ENCODE measurements at places on chromosomes 16 and 17.

GRCh38 chr17:58334661-58335060 lies 6.1 kb upstream of the TSPOAP1 start:
- no peak for DNase-seq

GRCh38 chr17:31931756-31932155 lies 5.1 kb upstream of the SUZ12 start:
- DNase-seq, result no peak

DNA sequence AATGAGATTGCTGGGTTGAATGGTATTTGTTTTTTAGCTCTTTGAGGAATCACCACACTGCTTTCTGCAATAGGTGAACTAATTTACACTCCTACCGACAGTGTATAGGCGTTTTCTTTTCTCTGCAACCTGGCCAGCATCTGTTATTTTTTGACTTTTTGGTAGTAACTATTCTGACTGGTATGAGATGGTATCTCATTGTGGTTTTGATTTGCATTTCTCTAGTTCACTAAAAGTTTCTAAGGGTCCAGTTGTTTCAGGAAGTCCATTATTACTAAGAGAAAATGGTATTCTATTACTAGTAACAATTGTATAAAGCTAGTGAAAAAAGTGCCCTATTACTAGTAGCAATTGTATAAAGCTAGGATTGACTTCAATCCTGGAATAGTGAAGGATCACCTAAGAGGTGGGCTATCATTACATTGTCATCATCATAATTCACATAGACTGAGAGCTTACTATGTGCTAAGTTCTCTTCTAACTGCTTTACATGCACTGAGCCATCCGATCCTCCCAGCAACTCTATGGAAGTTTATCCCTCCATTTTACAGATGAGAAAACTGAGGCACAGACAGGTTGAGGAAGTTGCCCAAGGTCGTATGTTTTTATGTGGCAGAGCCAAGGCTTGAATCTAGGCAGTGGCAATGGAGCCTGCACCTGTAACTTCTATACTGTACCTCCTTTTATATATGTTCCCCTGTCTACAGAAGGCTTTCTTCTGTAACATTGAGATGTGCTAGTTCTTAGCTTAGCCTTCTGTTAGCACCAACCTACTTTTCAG lies 13.4 kb upstream of the SMIM36 start:
- DNase-seq, result no peak

GRCh38 chr16:73125850-73126524 lies 78.1 kb upstream of the ZFHX3 start:
- no peak for DNase-seq

DNA sequence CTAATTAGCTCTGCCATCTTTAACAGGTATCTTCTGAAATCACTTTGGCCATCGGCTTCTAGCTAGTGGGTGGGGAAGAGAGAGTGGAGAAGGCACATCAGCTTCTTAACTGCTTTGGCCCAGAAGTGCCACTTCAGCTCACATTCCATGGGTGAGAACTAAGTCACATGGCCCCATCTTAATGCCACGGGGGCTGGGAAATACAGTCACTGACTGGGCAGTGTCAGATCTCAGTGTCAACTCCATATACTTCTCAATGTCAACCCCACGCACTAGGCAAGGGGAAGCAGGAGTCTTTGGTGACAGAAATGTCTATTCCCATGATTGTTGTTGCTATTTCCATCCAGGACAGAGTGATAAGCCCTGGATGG lies 29.4 kb downstream of the CCR7 start:
- DNase-seq, result no peak

- DNase-seq, result no peak
Measured at GRCh38 chr17:5299383-5299782, 17.3 kb downstream of the RABEP1 start.

DNA sequence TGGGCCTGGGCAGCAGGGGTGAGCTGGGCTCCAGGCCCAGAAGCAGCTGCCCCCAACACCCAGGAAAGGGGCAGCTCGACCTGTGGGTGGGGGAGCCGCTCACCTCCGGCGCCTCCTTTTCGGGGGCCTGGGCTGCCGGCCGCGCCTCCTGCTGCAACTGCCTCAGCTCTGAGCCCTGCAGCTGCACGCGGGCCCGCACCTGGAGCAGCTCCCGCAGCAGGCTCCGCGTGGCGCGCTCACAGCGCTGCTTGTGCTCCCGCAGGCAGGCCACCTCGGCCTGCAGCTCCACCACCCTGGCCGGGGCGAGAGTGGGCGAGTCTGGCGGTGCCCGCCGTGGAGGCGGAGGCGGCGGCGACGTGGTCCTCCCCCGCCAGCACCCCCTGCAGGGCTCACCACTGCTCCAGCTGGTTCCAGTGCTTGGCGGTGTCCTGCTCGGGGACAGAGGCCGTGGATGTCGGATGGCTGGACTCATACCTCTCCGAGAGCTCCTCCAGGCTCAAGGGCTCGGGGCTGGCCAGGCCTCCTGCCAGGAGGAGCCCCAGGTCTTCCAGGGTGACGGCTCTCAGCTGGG lies 868 bp downstream of the CCDC154 start:
- DNase-seq, result no peak

DNA sequence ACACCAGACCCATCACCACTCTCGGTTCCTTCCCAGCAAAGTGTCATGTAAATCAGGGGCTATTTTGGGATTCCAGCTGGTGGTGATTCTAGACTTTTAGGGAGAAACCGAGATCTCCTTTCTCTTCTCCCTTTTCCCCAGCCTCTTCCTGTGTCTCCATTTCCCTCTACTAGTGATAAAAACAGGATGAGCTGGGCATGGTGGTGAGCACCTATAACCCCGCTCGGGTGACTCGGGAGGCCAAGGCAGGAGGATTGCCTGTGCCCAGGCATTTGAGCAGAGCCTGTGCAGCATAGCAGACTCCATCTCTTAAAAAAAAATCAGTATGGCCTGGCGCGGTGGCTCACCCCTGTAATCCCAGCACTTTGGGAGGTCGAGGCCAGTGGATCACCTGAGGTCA lies 6.1 kb downstream of the TBX21 start:
- no peak for DNase-seq

DNA sequence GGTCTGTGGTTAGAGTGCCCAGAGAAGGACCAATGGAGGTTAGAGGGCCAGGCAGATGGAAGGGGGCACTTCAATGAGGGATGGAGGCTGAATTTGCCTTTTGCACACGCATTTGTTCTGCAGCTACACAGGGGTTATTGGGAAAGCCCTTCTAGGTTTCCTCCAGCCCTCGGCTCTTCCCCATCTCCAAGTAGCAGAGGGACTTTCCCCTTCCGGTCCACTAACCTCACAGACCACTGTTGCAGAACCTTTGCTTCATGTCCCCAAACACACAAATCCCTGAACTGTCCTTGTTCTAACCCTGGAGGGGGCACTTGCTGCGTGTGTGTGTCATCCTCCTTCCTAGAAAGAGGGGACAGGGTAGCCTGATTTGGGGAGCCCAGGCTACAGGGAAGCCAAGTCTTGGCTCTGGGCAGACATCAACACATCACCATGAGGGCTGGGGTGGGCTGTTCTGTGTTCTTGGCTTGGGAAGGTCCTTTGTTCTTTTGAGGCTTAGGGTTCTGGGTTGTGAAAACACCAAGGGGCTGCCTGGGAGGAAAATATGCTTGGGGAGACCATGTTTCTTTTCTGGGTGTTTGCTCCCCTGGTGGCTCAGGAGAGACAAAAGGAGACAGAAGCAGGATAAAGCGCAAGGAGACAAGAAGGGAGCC lies 7.3 kb upstream of the NR1D1 start:
- DNase-seq, result no peak

GRCh38 chr17:260944-261343 lies 79.5 kb upstream of the DOC2B start:
- DNase-seq, result no peak

DNA sequence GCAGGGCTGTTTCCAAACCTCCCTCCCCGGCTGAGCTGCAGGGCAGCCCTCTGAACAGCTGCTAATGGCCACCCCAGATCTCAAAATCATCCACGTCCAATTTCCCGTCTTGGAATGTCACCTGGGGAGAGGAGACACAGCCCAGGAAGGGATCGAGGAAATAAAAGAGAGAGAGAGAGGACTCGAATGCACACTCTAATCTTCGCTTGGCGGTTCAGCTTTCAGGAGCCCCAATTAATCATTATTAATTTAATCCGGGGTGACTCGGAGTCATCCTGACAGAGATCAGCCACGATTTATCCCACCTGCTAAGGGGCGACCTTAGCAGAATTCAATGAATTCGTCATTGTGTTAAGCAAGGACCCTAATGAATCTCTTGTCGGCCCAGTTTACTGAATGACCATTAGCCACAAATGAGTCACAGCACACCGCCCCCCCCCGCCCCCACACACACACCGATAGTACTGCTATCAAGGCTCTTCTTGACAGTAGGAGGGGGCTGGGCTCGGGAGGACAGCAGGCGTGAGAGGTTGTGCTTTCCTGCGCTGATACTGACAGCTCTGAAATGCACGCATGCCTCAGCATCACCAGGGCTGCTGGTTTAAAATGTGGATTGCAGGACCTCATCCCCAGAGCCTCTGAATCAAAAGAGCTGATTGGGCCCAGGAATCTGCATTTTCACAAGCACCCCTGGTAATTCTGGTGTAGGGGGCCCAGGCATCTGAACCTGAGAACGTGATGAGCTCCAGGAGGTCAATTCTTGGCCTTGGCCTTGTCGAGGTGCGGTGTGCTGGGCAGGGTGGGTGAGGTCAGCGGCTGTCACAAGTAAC lies 190.0 kb upstream of the CIBAR2 start:
- no peak for DNase-seq

GRCh38 chr16:9820476-9821246 lies 361.6 kb downstream of the GRIN2A start:
- no peak for DNase-seq

DNA sequence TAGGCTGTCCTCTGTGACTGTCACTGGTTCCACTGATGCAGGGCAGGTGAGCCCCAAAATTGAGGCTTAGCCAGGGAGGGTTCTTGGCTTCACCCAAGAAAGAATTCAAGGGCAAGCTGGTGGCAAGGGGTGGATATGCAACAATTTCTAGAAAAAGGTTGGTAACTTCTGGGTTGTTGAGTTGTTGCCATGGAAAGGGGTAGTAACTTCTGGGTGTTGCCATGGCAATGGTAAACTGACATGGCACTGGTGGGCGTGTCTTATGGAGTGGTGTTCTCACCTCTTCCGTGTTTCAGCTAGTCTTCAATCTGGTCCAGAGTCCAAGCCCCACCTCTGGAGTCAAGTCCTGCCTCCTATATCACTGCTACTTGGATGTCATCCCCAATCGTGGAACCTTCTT lies 9.5 kb upstream of the GUCY2D start:
- no peak for DNase-seq

GRCh38 chr17:77872199-77872598 lies 86.3 kb upstream of the TNRC6C start:
- no peak for DNase-seq

Measured in GM12864 (cell line).